ENCODE measurements at places on chromosomes 5 and 9. TPM values are rescaled to one million over a fixed set of nuclear protein-coding genes. Genes with fewer than 3 reads are reported as not detected.

The WDR31 gene
- 4.0 TPM for total RNA-seq

The SERF1A gene
- total RNA-seq = 4.1 TPM

The ITK gene
- total RNA-seq = not detected

The FBP2 gene
- total RNA-seq = not detected

The ANKRD20A1 gene
- total RNA-seq = 0.73 TPM

All from smooth muscle cell of trachea (primary cell).